ENCODE measurements at places on chromosomes 3 and 15.

DNA sequence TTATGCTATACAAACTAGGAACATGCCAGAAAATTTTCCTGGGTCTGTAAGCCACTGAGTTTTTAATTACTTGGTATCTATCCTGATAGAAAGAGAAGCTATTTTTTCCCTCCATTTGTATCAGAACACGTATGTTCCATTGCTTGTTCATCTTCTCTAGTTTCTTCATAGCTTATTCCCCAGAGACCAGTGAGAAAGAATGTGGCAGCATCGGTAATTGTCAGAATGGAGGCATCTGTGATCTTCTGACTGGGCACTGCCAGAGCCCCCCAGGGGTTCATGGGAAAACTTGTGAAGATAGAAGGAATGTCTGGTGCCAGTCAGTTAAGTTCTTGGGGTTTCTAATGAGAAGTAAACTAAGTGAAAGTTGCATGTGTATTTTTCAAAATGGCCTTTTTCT, 720.2 kb upstream of the GOLIM4 start:
- no peak for DNase-seq

GRCh38 chr3:8540456-8540855, 38.8 kb downstream of the LMCD1 start:
- DNase-seq = no peak

GRCh38 chr15:70087708-70088352, 9.9 kb downstream of the TLE3 start:
- DNase-seq = no peak

- no peak for DNase-seq
These were observed 16.2 kb downstream of the SLC6A6 start for GRCh38 chr3:14418296-14419250.

DNA sequence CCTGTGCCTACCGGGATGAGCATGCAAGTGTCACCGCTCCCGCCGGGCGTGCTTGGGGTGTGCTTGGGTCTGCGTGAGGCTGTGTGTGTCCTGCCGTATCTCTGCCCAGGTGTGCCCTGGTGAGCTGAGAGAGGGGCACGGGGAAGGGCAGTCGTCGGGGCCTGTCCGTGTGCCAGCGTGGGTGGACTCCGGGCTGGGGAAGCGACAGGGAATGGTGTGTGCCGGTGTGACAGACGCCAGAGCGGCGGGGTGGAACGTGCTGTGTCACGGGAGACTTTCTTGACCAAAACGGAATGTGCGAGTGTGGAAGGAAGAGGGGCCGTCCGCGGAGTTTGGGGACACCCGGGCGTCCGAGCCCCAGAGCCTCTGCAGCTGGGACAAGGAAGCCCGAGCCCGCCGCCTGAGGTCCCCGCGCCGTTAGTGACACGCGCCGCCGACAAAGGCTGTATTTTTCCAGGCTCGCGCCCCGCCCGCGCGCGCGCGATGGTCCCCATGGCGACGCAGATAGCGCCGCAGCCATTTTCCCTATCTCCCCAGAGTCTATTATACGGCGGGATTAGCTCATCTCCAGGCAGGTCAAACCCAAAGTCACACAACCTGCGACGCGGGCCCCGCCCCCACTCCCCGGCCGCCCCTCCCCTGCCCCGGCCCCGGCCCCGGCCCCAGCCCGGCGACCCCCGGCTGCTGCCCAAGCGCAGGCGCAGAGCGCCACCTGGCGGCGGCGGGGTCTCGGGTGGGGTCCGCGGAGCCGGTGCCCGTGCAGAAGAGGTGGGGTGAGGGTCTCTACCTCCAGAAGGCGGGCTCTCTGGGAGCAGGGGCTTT, 4.5 kb upstream of the GATA2 start:
- DNase-seq = no peak

DNA sequence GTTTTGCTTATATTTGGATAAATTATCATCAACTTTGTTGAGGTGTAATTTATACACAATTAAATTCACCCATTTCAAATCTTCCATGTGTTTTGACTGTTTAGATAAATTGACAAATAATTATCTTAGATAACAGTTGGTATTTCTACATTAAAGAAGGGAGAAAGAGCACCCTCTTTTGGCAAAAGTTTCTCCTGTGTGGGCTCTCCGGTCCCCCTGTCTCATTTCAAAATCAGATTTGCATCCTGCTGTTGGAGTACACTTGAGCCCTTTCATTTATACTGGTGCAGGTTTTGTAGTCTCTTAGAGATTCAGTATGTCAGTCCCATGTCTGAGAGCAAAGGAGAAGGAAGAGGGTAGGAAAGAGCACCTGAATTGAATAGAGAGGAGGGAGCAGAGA, 49.4 kb downstream of the NKIRAS1 start:
- DNase-seq = no peak

DNA sequence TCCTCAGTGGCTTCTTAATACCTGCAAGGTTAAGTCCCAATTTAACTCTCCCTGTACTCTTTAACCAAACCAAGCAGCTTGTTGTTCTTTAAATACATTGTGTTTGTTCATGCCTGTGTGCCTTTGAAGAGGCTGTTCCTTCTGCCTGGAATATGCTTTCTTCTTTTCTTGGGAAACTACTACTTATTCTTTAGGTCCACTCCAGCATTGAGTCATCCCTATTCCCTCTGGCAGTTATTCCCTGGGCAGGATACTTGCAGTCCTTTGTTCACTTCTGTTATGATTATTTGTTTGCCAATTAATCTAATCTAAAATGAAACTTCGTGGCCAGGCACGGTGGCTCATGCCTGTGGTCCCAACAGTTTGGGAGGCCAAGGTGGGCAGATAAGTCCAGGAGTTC, 139.3 kb downstream of the ZNF609 start:
- peak; percentile 35 for DNase-seq

GRCh38 chr3:153163756-153164550, 1.9 kb downstream of the RAP2B start:
- no peak for DNase-seq

GRCh38 chr15:56919609-56920366, 1.3 kb downstream of the TCF12 start:
- peak; percentile 38 for DNase-seq

GRCh38 chr3:2354702-2355101, 256.0 kb downstream of the CNTN4 start:
- DNase-seq = peak; percentile 72

- DNase-seq = no peak
These were observed 157.7 kb downstream of the CGGBP1 start for GRCh38 chr3:87901141-87901540.

GRCh38 chr3:61420136-61420759, 141.1 kb upstream of the PTPRG start:
- DNase-seq = no peak

GRCh38 chr3:134636406-134636805, 14.4 kb downstream of the KY start:
- DNase-seq = no peak

- DNase-seq = peak; percentile 33
These were observed 10.9 kb upstream of the CRYBG3 start for GRCh38 chr3:97810779-97811390.

DNA sequence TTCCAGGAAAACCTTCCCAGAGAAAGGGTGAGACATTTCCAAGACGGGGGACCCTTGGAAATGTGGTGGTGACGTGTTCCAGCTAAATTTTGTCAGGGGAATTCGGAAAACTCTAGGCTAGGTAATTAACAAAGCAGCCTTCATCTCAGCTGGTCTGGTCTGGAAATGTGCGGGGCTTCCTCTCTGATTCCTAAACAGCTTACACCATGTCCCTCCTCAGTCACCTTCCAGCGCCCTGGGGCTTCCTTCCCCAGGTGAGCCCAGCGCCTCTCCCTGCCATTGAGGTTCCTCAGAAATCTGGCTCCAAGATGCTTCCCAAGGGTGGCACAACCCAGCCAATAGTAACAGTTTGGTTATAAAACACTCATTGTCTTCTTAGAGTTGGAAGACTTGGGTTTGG, 571 bp downstream of the ACAD9 start:
- DNase-seq = no peak

- no peak for DNase-seq
These were observed 79.5 kb downstream of the IQSEC1 start for GRCh38 chr3:12993517-12994356.

DNA sequence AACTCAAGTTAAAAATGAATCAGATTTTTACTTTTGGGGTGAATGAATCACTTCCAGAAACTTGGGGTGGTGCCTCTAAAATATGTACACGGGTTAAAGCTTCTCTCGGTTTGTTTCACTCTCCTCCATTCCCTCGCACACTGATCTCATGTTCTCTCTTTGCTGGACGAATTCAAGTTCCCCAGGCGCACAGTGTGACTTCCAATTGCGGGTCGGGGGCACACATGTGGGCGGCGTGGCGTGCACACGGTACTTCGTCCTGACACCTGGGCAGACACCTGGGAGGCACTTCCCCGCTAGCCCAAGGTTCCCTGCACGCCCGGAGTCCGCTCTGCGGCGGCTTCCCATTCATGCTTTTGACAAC, 692 bp downstream of the SCAANT1 start:
- DNase-seq = no peak

DNA sequence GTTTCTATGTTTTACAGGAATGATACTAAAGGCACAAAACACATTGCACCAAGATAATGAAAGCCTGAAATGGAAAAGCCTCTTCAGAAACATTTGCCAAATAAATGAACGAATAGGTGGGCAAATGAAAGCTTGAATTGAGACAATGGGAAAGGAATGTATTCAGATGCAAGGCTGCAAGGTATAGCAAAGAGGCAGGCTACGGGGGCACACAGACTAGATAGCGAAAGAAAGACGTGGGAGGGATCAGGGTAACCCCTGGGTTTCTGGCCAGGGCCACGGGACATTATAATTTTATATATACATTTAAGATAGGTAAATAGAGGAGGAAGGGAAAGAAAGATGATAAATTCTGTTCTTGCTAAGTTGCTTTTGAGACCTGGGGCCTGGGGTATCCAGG, 95.9 kb upstream of the NLGN1 start:
- no peak for DNase-seq

DNA sequence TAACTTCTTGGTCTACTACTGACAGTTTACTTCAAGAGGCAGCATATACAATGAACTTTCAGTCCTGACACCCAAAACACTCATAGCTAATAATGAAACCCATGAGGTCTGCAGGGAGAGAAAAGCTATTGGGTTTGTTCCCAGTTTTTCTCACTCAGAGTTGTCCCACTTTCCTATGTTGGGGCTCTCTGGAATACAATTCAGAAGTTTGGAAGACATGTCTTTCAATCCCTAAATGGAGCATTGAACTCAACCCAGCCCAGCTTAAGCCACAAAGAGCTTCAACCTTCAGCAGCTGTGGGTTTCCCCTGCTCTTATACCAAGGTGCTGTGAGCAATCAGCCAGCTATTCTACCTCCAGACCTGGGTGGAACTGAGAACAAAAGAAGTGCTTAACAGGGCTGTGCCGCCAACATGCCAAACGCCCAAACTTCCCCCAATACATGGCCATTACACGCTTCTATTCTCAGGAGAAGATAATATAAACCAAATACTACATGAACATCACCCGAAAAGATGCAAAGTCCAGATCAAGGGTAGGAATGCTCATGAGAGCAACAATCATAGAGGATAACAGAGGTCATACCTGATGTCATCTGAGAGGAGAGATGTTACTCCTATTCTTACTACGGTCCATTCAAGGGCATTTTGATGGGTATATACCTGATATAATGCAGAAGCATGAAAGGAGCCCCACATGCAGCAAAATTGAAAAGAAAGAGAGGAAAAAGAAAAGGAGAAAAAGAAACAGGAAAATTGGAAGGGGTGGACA, 131.2 kb upstream of the TGFBR2 start:
- DNase-seq = no peak

DNA sequence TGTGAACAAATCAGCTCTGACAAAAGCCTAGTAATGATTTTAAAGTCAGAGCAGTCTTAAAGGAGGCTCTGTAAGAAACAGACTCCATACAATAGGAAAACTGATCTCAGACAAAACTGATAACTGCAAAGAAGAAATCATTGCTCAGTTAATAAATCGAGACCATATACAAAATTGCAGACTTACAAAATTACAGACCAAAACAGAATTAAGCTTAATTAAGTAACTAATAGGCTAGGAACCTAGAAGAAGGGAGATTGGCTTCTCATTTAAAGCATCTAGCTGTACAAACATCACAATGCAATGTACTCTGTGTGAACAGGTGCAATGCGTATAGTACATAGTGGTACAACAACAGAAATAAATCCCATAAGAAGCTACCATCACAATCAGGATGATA, 46.3 kb downstream of the ZBTB20 start:
- DNase-seq = no peak
